ENCODE measurements at places on chromosomes 2 and 18.

DNA sequence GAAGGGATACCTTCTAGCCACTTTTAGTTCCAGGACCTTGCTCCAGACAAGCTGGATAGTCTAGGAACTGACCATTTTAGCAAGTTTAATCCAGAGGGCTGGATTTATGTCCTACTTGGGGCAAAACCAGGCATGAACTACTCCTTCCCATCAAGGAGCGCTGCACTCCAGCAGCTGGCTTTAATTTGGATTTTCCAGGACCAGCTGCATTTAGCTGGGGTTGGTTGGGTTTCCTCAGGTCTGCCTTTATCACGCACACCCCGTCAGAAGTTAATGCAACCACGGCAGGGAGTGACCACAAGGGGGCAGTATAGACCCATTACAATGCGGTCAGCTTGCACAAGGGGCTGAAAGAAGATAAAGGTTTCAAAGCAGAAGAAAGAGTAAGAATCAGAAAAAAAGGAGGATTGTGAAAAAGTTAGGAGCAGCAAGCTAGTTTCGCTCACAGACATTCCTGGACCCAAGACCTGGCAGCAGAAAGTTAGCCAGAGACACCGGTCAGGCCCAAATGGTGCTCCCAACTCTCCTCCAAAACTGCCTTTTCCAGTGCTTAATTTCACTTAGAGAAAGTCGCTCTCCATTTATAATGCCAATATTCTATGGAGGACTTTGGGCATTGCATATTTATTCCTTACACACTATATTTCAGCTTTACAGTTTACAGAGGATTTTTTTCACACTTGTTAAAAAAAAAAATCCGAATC lies 40.1 kb downstream of the SLC4A1AP start:
- DNase-seq = peak; percentile 81

GRCh38 chr18:25306671-25307070 lies 45.3 kb downstream of the ZNF521 start:
- DNase-seq = no peak

- no peak for DNase-seq
Measured at GRCh38 chr2:155320236-155320635, 621.7 kb downstream of the KCNJ3 start.

GRCh38 chr2:8633186-8633734 lies 48.6 kb upstream of the ID2 start:
- DNase-seq = no peak

GRCh38 chr2:19837235-19837766 lies 64.5 kb downstream of the TTC32 start:
- no peak for DNase-seq

- no peak for DNase-seq
Measured at GRCh38 chr18:49563130-49563540, 1.3 kb downstream of the LIPG start.

Measured in inflammatory macrophage treated with lipopolysaccharide for 4 hours (primary cell).